NCI-H2171 (cell line): ENCODE measurements at places on chromosomes 12 and 14.

- DNase-seq, result no peak
These were observed 41.1 kb downstream of the BBS10 start for GRCh38 chr12:76307083-76307482.

GRCh38 chr14:64990296-64990695, 3.6 kb downstream of the FNTB start:
- no peak for DNase-seq

DNA sequence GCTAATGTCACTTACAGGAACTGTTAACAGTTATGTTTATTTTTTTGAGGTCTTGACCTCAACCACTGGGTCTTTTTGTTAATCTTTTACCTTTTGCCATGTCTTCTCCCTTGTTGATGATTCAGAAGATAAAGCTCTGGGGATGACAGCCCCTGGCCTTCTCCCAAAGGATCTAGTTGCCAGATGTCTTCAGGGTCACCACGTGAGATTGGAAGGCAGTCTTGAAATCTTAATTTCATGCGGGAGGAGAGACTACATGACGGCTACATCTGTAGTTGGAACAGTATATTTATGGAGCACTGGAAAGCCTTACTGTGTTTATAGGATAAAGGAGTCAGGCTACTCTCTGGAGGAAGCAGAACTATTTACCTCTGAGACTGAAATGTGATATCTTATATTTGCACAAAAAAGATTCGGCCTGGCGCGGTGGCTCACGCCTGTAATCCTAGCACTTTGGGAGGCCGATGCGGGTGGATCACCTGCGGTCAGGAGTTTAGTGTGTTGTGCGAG, 5.6 kb downstream of the MLEC start:
- no peak for DNase-seq

DNA sequence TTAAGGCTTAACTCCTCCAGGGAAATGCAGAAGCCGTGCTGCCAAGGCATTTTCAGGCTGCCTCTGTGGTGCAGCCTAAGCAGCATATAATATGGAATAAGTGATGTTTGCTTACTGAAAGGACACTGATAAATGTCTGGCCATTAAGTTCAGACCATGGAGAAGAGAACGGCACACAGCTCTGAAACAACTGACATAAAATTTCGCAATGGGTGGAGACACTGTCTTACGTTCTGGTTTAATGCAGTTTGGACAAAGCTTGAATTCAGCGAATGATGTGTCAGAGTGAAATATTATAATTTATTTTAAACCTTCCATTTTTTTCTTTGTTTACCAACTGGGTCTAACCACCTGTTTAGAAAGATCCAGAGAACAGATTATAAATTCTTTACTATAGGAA, 27.2 kb upstream of the NRXN3 start:
- DNase-seq, result no peak
